Gastroesophageal sphincter (tissue), 4 donors: ENCODE measurements at places on chromosomes 2 and 18. TPM values are rescaled to one million over a fixed set of nuclear protein-coding genes. Genes with fewer than 3 reads are reported as not detected.

DNA sequence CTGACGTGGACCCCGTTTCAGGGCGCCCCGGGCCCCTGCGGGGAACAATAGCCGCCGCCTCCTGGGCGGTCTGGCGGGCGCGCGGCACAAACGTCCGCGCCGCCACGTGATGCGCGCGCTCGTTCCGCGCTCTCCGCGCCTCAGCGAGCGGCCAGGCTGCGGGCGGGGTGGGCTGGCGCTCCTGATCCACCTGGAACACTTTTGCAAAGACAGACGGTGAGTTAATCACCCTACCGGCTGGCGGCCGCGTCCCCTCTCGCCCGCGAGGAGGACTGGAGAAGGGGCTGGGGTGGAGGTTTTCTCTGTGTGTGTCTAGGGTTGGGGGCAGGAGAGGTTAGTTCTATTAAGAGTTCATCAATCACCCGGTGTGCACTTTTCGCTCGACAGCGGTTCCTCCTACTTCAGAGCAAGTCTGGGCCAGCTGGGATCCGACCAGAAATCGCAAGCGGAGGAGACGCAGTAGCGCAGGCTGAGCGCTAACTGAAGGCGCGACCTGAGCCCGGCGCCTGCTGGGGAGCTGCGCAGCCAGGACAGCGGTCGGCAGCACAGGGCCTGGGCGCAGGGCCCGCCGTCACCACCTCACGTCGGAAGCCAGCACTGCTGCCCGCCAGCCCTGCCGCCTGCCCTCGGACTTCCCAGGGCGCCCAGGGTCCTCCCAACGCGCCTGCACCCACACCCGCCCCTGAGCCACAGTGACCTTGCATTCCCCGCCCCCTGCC is 10.3 kb upstream of the HOXD1 start:
- peak; percentile 32 for ATAC-seq

DNA sequence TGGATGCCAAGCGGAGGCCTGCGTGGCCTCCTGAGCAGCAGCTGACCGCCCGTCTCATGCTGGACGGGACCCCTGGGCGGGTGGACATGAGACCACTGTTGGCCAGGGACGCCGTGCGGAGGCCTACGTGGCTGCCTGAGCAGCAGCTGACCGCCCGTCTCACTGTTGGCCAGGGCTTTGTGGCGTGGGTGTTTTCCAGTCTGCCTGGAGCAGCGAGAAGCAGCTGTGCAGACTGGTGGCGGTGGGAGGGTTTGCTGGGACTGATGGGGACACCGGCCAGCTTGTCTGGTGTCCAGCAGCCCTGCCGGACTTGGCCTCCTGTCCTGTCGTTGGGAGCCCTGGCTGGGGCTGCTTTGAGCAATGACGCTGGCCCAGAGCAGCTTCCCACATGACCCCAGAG is 5.8 kb upstream of the D2HGDH start:
- peak; percentile 56 for ATAC-seq

- no peak for ATAC-seq
Measured at GRCh38 chr18:71831039-71831438, 713.1 kb downstream of the CBLN2 start.

- no peak for ATAC-seq
Measured at GRCh38 chr18:28588884-28589549, 412.1 kb upstream of the CDH2 start.

- ATAC-seq: no peak
Measured at GRCh38 chr2:99169534-99169933, 11.3 kb downstream of the MITD1 start.

- no peak for ATAC-seq
Measured at GRCh38 chr2:229314117-229314516, 43.0 kb upstream of the PID1 start.

- ATAC-seq: no peak
Measured at GRCh38 chr2:45595721-45596435, 15.2 kb downstream of the SRBD1 start.

DNA sequence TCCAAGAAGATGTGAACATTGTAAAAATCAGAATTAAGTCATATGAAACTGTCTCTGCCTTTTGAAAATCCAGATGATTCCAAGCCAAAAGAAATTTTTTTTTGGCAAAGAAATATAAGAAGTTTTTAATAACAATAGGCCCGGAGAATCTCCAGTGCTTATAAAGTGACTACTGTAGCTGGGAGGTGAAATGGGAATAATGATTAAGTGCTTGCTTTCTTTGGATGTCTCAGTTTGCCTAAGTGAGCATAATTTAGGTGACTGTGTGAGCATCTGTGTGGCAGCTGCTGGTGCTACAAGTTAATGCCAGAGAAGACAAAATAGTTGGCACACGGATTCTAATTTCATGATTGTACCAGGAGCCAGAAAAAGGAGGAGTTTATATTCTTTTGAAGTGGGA is 185.0 kb downstream of the LTBP1 start:
- ATAC-seq: no peak

DNA sequence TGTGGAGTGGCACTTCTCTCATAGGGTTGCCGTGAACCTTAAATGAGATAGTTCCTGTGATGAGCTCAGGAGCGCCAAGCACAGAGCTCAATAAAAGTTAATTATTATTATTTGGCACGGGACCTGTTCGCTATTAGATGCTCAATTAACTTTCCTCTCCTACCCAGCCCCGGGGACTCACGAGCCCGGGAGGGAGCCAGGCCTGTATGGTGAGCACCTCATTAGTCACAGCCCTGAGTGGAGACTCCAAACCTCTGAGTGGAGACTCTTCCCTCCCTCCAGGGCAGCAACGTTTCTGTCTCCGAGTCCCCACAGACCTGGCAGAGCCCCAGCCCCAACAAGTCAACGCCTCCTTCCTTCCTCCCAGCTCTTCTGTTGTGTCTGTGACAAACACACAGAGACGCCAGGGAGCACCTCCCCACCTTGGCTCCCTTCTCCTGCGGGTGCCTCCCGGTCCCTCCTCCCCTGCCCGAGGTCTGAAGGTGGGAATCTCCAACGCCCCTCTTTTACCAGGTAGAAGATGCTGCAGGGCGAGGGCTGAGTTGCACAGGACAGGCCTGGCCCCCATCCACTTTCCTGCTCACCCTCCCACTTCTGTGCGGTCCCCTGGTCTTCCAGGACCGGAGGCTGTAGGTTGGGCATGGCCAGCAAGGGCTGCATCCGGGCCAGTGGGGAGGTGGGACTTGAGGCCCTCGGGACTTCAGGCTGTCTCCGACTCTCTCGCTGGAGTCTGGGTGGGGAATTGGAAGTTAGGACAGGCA is 52.7 kb upstream of the ODC1 start:
- no peak for ATAC-seq

The STARD6 gene
- total RNA-seq: not detected

DNA sequence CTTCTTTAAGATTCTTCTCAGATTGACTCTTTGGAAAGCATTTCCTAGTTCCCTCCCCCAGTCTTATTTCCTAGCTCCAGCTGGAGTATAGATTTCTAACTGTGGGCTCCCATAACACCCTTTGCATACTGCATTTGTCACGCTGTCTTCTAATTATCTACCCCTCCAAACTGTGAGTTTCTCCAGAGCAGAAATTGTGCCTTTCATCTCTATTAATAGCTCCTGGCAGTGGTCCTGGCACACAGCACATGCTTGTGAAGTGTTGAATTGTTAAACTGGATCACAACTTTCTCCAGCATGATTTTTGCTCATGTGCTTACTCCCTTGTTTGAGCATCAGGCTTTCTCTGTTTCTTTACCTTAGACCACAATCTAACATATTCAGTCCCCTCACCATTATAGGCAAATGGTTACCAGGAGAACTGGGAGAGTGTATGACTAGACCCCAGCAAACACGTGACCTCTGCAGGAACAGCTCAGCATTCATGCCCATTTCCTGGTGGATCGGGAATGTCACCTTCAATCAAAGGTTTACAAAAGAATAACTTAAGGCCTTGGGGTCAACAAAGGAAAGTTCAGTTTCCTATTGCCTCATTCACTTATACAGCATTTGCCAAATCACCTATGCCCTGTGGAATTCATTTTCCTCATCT is 175.7 kb upstream of the TANK start:
- ATAC-seq: no peak

The ACVR1C gene
- total RNA-seq: 1.2 TPM

DNA sequence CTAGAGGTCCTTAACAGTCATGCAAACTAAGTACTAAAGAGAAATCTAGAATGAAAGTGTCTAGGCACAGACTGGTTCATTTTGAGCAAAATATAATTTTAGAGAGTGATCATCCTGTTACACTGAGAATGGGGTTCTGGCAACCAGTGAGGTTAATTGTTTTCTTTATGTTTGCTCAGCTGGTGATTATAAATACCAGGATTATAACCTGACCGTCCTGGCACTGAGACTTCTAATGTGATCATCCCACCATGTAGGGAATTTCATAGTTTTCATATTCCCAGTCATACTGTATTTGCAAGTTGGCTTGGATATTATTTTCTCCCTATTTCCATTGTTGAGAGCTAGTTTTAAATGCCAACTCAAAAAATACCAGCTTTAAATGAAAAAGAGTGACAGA is 852.5 kb upstream of the LRATD1 start:
- ATAC-seq: no peak

- no peak for ATAC-seq
Measured at GRCh38 chr2:207472343-207473048, 57.3 kb upstream of the CREB1 start.

DNA sequence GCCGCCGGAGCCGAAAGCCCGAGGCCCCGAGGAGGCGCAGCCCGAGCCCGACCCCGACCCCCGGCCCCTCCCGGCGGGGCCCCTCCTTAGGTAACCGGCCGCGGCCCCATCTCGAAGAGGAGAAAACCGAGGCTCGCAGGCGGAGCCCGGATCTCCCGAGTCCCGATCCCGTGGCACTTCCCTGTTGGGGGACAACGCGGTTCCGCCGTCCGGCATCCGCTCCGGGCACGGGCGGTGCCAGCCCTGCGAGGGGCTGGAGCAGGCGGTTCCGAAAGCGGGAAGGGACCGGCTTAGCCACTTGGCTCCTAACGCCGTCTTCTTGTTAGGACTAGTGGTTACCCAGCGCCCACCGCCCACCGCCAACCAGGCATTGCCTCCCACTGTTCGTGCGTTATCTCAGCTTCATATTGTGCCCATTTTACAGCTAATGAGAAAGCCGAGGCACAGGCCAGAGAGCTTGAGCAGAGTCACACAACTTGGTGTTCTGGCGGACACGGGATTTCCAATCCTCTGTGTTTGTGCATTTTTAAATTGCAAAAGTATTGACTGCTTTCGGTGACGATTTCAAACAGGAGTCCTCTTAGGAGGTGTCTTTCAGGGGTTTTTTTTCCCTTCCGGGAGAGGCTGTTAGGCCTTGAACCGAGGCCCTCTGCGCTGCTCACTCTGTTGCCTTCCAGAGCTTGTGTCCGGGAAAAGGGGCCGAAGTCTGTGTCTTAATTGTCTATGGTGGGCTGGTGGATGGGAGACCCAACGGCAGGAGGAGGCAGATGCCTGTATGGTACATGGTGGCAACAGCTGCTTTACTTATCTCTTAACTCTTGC is 562 bp downstream of the CENPA start:
- ATAC-seq: peak; percentile 2

The HOXD3 gene
- total RNA-seq: 2.0 TPM

GRCh38 chr18:27894746-27895145 is 282.2 kb downstream of the CDH2 start:
- no peak for ATAC-seq

DNA sequence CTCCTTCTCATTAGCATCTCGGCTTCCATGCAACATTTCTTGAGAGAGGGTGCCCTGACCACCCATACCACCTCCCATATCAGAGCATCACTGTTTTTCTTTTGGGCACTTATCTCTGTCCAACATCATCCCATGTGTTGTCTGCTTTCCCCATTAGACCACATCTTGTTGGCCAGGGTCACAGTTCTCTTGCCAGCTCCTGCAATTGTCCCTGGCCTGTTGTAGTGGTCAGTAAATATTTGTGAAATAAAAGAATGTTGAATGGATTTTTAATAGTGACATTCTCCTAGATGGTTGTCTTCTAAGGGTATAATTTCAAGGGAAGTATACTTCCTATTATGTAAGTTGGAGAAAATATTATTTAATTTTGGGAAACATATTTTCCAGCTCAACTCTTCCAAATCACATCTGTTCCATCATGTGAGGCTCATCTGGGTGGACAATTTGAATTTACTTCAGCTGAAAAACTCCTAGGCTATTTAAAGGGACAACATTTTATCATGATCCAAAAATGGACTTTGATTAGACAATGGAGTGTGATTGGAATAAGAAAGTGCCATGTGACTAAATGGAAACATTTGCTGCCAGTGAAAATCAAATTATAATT is 83.0 kb downstream of the MOGAT1 start:
- ATAC-seq: peak; percentile 28

GRCh38 chr18:55997151-55997561 is 409.2 kb upstream of the TCF4 start:
- no peak for ATAC-seq

The DSG2 gene
- 1.4 TPM for total RNA-seq

- ATAC-seq: no peak
Measured at GRCh38 chr2:113895819-113896563, 6.1 kb downstream of the ACTR3 start.

The ADRA2B gene
- total RNA-seq: 2.1 TPM

DNA sequence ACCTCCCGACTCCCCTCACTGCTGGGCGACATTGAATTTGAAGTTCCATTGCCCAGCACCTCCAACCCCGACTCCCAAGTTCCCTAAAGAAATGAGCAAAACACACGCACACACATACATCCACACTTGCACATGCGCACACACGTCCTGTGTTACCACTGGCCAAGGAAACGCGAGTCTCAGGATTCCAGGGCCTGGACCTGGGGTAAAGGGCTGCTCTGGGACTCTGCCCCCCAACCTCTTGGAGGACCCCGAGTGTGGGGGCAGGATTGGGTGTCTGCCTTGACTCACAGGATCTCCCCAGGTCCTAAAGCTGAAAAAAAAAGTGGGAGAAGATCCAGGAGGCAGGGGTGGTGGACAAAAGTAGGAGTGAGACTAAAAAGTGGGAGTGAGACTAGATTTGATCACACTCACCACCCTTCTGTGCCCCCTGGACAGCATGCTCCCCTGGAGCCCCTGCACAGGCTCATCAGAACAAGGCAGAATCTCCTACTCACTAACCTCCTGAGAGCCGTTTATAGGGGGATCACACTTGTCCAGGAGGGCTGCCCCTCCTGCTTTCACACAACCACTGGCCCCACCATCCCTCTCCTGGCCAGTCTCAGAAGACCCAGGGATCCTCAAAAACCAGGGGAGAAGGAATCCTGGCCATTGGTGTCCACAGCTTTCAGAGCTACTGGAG is 202.2 kb downstream of the TNS1 start:
- ATAC-seq: no peak

- ATAC-seq: no peak
Measured at GRCh38 chr2:17442334-17442733, 75.9 kb downstream of the RAD51AP2 start.

The TLX2 gene
- 0.27 TPM for total RNA-seq

- no peak for ATAC-seq
Measured at GRCh38 chr2:218679119-218679518, 7.2 kb downstream of the STK36 start.

GRCh38 chr2:149371476-149371875 is 41.1 kb downstream of the LYPD6 start:
- no peak for ATAC-seq

The PDE1A gene
- 10.7 TPM for total RNA-seq

The ZCCHC2 gene
- total RNA-seq: 16.8 TPM
